ENCODE measurements at places on chromosomes 4 and X.

- DNase-seq = peak; percentile 31
Observed at GRCh38 chrX:53714580-53715345, 28.2 kb upstream of the HUWE1 start.

DNA sequence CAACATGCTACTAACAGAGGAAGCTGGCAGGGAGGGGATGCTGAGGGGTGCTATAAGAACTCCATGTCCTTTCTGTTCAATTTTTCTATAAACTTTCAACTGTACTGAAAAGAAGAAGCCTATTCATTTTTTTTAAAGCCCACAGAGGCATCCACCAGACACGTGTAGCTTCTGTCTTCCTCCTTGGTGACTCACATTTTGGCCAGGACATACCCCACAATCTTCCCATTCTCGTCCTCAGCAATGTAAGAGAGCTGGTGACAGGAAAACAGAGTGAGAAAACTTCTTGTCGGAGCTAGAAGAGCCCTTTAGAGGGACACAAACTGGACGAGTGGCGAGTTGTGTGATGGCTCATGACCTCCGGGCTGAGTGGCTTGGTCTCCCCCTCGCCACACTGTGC lies 1.1 kb downstream of the NAA10 start:
- DNase-seq = no peak

GRCh38 chr4:161992317-161992716 lies 171.5 kb downstream of the FSTL5 start:
- no peak for DNase-seq

GRCh38 chrX:78979789-78980464 lies 34.7 kb downstream of the P2RY10 start:
- DNase-seq = no peak

- no peak for DNase-seq
Observed at GRCh38 chrX:115949900-115950822, 220.4 kb upstream of the AGTR2 start.

- no peak for DNase-seq
Observed at GRCh38 chr4:42399393-42399792, 2.1 kb downstream of the SHISA3 start.

GRCh38 chr4:53684136-53685130 lies 93.1 kb upstream of the LNX1 start:
- no peak for DNase-seq

- no peak for DNase-seq
Observed at GRCh38 chrX:100090931-100091330, 319.1 kb downstream of the PCDH19 start.

DNA sequence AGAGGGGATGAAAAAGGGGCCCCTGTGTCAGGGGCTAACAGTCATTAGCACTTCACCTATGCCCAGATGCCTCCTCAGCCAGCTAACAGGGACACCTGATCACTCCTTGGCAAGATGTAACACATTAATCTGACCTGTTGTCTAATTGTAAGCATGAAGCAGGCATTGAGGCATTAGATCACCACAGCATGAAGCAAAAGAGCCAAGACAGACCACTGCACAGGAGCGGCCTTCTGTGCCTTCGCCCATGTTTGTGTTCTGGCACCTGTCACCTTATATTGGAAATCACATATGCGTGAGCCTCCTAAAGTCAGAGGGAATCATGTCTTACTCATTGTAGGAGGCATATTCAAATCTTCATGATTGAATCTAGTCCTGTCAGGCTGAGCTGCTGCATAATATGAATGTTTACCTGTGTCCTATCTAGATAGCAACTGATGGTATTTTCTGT lies 48.4 kb downstream of the PTTG2 start:
- no peak for DNase-seq

- DNase-seq = no peak
Observed at GRCh38 chr4:80069108-80069836, 3.8 kb downstream of the ANTXR2 start.

- no peak for DNase-seq
Observed at GRCh38 chrX:153642655-153643430, 4.2 kb upstream of the DUSP9 start.

GRCh38 chr4:15976456-15977447 lies 13.8 kb upstream of the FGFBP2 start:
- no peak for DNase-seq

DNA sequence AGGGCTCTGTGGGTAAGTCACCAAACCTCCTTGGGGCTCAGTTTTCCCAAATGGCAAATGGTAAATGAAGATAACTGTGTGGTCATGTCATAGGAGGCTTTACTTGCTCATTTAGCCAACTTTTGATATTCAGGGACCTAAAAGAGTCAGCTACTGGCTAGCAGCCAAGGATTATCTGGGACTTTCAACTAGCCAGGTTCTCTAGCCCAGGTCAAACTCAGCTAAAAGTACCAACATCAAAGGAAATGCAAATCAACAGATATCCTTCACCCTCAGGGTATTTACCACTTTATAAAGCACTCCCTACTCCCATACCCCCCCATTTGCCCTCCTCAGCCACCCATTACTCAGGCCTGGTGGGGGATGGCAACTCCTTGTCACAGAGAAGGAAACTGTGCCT lies 7.5 kb downstream of the AMER1 start:
- DNase-seq = no peak

DNA sequence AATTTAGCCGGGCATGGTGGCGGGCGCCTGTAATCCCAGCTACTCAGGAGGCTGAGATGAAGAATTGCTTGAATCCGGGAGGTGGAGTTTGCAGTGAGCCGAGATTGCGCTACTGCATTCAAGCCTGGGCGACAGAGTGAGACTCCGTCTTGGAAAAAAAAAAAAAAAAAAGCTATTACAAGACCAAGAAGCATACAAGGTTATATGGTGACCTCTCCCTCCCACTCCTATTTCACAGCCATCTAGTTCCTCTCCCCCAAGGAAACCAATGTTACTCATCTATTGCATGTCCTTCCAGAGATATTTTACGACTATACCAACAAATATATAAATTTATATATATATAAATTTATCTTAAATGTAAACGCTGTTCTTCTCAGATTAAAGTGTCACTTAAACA lies 3.2 kb downstream of the SLC9A7 start:
- no peak for DNase-seq

GRCh38 chr4:10158333-10158942 lies 41.8 kb upstream of the WDR1 start:
- no peak for DNase-seq

- DNase-seq = no peak
Observed at GRCh38 chr4:20368926-20369325, 117.2 kb downstream of the SLIT2 start.

DNA sequence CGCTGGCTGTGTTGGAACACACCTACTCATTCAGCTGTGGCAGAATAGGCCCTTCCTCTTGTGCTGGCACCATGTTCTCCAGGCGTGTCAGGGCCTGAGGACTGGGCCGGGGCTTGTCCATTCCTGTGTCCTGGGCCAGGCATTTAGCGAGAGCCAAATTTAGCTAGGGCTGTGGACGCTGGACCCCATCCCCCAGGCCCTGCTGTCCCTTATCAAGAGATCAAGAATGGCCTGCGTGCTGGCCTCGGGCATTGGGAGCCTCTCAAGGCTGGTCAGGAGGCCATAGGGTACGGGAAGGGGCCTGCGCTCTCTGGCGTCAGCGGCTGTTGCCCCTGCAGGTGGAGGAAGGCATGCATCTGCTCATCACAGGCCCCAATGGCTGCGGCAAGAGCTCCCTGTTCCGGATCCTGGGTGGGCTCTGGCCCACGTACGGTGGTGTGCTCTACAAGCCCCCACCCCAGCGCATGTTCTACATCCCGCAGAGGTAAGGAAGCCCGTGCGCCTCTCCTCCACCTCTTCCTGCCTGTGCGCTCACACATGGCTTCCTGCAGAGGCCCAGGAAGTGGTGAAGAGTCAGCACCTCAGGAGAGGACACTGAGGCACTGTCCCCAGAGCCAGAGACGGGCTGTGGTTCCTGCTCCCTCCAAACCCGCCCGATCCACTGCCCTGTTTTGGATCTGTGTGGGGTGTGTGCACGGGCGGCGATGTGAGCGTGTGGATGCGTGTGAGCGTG lies 15.3 kb downstream of the ABCD1 start:
- no peak for DNase-seq

GRCh38 chrX:19403696-19404095 lies 60.0 kb downstream of the PDHA1 start:
- no peak for DNase-seq

DNA sequence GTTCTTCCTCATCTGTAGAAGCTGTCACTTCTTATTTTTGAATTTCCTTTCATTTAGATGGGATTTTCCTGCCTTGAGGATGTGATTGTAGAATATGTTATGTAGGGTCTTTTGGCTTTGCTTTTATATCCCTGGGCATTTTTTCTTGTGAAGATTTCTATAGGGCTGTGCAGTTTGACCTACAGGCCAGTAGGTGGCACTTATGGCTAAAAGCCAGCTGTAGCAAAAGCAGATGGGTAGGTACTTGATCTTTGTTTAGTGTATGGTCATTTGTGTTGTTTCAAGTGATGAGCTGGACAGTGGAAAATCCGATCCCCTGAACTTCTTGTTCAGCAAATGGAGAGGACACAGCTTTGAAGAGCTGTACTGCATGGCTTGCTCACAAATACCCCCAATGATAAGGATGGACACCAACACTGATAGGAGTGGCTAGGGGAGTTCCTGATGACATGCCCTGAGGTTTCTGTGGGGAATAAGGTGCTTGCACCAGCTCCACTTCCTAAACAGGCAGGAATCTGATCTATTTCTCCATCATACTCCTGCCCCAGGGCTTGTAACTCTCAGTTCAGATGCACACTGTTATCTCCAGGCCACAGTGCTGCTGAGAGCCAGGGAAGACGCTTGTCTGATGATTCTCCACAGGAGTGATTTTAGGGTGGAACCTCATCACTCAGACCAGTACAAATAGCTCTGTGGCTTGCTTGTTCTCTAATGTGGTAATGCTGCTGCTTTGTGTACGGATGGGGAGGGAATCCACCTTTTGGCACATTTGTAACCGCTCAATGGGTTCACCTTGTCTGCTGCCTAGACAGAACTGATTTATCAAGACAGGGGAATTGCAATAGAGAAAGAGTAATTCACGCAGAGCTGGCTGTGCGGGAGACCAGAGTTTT lies 417.1 kb upstream of the MAGEB16 start:
- no peak for DNase-seq

DNA sequence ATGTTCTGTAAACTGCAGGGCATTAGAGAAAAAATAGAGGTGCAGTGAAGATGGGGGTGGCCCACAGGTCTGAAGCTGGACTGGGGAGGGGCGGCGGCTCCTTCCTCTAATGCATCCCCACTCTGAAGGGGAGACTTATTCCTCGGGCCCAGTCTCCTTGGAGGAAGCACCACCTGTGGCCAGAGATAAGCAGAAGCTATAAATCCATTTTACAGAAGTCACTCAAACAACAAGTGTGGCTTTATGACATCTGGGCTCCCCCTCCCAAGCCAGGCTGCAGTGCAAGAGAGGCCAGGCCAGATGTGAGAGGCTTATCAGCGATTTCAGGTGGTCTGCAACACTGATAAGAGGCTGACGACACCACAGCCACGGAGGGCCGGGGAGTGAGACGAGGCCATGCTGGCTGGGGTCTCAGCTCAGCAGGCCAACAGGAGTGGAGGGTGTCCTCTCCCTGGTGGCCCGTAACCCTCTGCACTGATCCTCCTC lies 15.8 kb downstream of the CYTL1 start:
- no peak for DNase-seq

GRCh38 chr4:94758141-94758699 lies 465 bp downstream of the BMPR1B start:
- no peak for DNase-seq

GRCh38 chr4:114209584-114209983 lies 230.1 kb upstream of the ARSJ start:
- DNase-seq = no peak

DNA sequence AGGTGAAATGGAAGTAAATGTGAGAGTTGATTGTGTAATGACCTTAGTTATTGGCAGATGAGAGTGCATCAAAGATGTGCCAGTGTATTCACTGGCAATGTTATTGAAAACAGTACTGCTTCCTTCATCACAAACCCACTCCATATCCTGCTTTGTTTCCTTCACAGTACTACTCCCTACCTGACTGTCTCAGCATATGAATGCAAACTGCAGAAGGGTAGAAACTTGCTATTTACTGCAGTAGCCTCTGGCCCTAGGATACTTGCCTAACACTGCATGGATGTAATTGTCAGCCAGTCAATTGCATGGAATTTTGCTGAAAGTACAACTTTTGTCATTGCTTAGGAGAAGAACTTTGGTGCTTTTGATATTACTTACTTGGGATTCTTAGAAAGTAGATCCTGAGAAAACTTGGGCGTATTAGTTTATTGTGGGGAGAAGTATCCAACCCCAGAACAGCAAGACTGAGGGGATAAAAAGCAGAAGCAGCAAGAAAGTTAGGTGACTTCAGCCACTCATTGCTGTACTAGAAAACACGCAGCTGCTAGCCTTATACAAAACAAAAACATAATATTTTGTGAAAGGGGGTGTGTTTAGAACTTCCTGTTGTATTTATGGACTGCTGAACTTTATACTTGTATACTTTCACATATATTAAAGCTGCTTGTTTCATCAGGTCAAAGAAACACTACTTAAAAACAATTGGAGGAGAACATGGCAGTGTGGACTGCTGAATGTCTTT lies 219.0 kb downstream of the CCNG2 start:
- DNase-seq = no peak

- DNase-seq = no peak
Observed at GRCh38 chr4:80913381-80913780, 117.1 kb upstream of the BMP3 start.

DNA sequence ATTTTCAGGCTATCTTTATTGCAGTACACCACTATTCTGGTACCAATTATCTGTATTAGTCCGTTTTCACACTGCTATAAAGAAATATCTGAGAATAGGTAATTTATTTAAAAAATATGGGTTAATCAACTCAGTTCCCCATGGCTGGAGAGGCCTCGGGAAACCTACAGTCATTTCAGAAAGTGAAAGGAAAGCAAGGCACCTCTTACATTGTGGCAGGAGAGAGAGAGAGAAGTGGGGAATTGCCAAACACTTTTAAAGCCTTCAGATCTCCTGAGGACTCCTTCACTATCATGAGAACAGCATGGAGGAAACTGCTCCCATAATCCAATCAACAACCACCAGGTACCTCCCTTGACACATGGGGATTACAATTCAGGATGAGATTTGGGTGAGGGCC lies 54.7 kb downstream of the AMER1 start:
- no peak for DNase-seq

GRCh38 chr4:41814565-41814964 lies 66.0 kb upstream of the PHOX2B start:
- no peak for DNase-seq

All from stimulated activated CD8-positive, alpha-beta memory T cell treated with anti-CD3 and anti-CD28 coated beads, Interleukin-12 subunit alpha, Interleukin-12 subunit beta, amount 100 ng/mL, for 4 hours (primary cell).